Fibroblast of the conjunctiva (primary cell): ENCODE measurements at places on chromosomes 16 and 17.

- no peak for DNase-seq
Observed at GRCh38 chr17:81039854-81040758, 5.2 kb downstream of the BAIAP2 start.

DNA sequence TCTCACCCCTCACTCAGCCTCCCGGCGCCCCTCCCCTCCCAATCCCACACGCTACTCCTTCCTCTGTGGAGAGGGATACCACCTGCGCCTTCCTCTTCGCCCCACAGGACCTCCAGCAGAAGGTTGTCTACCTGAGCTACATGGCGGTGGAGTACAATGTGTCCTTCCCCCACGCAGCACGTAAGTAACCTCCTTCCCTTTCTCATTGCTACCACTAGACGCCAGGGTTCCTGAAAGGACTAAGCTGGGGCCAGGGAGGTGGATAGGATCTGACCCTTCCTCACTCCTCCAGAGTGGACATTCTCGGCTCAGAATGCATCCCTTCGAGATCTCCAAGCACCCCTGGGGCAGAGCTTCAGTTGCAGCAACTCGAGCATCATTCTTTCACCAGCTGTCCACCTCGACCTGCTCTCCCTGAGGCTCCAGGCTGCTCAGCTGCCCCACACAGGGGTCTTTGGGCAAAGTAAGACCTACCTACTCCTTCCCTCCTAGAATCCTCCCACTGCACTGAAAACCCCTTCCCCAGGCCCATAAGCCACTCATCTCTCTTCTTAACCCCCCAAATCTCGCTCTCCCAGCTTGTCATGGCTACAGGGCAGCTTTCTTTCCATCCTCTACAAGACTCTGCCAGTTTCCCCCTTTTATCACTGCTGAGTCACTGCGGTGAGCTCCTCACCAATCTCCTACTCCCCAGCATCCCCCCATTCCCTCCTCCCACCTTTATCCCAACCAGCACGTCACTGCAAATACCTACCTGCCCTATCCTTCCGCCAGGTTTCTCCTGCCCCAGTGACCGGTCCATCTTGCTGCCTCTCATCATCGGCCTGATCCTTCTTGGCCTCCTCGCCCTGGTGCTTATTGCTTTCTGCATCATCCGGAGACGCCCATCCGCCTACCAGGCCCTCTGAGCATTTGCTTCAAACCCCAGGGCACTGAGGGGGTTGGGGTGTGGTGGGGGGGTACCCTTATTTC is 1.5 kb downstream of the CD68 start:
- DNase-seq, result no peak

- DNase-seq, result no peak
Observed at GRCh38 chr17:4815043-4815675, 8.2 kb downstream of the PLD2 start.

- DNase-seq, result no peak
Observed at GRCh38 chr16:49740256-49740655, 115.7 kb downstream of the ZNF423 start.

- no peak for DNase-seq
Observed at GRCh38 chr17:72126575-72127486, 6.0 kb downstream of the SOX9 start.

GRCh38 chr16:66695471-66695934 is 1.0 kb downstream of the CMTM4 start:
- no peak for DNase-seq

- no peak for DNase-seq
Observed at GRCh38 chr17:31830971-31831858, 27.8 kb downstream of the COPRS start.

DNA sequence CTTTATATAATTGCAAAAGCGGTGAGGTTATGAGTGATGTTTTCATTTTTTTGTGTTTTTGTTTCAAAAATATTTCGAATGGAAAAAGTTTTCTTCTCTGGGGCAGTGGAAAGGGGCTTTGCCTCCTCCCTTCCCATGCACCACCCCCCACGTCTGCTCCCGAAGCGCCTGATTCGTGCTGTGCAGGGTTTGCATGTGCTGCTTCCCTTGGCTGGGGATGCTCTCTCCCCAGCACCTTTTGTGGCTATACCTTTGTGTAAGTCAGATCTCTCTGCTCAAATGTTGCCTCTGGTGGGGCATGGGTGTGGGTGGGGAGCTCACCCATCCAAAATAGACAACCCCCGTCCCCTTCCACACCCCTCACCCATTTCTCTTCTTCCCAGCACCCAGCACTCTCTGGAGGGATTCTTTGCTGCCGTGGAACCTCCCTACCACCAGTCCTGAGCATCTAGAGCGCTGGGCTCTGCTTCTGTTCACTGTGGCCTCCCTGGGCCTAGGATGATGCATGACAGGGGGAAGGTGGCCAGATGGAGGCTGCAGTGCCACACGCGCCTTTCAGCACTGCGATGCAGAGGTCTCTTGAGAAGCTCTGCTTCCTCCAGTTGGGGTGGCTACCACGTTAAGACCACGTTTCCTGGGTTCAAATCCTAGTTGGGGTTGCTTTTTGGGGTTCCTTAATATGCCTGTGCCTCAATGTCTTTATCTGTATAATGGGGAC is 71.2 kb downstream of the IRF8 start:
- no peak for DNase-seq

GRCh38 chr16:25897702-25898101 is 205.9 kb downstream of the HS3ST4 start:
- DNase-seq, result no peak

- no peak for DNase-seq
Observed at GRCh38 chr16:29777576-29778350, at the start of gene ZG16. ZG16 (plus strand) TSS chr16:29778256; CDS start chr16:29779267, 1,011 bp downstream.

DNA sequence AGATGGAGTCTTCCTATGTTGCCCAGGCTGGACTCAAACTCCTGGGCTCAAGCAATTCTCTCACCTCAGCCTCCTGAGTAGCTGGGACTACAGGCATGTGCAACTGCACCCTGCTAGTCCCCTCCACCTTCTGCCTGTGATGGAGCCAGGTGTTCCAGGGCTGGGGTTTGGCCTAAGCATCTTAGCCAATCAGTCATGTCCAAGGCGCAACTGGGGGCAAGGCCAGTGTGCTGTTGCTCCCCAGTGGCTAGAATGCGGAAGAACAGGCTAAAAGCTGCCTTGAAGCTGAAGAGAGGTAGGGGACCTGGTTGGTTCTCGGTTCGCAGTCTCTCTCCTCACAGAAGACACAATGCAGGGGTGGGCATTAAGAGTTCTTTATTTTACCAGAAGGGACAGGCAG is 18.6 kb downstream of the FLOT2 start:
- peak; percentile 26 for DNase-seq

DNA sequence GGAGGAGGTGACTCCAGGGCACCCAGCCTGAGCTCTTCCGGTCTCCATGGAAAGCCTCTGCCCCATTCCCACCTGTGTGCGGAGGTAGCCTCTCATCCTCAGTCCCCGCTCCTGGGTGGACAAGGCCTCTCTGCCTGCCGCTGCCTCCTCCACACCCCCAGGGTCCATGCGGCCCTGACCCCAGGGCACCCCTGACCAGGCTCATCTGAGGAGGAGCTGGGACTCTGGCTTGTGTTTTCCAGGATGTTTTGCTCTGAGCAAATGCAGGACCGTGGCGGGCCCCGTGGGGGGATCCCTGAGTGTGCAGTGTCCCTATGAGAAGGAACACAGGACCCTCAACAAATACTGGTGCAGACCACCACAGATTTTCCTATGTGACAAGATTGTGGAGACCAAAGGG is 6.9 kb downstream of the CD300A start:
- no peak for DNase-seq
